ENCODE measurements at places on chromosomes 3 and 15.

DNA sequence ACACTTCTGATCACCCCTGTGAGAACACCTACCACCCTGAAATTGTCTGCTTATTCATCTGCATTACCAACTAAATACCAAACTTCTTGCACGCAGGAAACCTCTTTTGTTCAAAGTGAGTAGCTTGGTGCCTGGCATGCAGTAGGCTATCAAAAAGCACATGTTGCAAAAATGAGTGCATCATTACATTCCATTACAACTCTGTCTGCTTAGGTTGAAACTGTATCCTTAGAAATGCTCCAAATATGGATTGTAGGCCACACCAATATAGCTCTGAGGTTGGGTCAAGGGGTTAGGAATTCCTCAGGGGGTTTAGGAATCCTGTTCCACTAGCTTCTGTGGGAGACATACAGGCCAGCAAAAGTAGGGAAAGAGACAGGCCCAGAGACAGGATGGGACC, 107.2 kb downstream of the THRB start:
- DNase-seq, result no peak

GRCh38 chr3:15303728-15304127, 28.7 kb downstream of the SH3BP5 start:
- DNase-seq, result no peak

- DNase-seq, result no peak
Observed at GRCh38 chr3:45123030-45123429, 23.1 kb downstream of the CDCP1 start.

GRCh38 chr3:127598841-127599570, 795 bp downstream of the MCM2 start:
- DNase-seq, result peak; percentile 28

DNA sequence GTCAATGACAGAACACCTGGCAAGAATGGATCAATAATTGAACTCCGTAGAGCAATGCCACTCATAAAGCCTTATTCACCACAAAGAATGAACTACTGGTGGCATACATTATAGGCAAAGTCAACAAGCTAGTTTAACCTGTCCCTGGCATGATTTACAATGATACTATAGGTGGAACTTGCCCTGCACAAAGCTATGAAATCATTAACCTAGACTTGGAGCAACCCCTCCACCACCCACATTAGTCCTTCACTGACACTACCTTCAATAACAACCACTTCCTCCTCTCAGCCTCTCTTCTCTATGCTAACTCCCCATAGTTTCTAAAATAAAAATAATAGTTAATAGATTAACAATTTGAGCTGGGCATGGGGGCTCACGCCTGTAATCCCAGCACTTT, 54.4 kb downstream of the ACAP2 start:
- no peak for DNase-seq

DNA sequence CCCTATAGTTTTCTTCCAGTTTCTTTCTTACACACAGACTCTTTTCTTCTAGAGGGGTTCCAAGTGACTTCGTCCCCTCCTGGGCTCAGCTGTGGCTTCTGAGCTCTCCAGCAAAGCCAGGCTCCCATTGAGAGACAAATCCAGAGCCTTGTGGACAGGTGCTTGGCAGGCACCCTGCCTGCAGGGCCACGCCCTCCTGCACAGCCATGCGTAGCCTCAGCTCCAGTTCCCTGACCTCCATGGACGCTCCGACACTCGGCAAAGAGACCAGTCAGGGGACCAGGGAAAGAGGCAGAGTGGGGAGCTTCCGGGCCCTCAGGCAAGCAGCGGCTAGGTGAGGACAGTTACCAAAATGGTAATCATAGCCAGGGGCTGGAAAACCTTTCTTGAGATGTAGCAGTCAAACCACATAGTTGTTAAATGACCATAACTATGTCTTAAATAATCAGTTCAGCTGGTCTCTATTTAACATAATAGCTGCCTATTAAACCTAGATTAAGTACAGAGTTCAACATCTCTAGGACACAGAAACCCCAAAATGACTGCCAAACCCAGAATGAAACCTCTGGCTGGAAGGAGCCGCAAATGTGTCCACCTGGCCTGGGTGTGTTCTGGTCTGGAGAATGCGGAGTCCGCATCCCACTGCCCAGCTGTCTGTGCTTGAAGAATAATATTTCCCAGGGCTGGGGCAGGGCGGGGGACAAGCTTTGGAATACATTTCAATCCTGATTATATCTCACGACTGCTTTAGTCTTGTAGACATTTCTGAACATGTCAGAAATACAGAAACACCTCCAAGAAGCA, 69.3 kb upstream of the RGMA start:
- no peak for DNase-seq

DNA sequence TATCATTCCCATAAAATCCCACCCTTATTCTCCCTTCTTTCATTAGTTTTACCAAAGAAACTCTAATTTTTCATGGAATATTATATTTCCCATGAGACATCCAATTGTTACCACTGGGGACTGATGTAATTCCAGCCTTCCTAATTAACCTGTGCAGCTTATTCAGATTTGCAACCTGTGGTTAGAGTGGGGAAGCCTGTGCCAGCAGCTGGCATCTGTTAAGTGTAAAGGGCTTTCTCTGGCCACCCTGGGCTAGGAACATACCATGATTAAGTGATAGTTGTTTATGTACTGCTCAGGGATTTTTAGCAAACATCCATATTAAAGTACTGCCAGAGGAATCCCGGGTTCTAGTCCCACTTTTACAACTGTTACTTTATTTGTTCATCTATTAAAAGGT, 78.2 kb downstream of the TPRG1 start:
- DNase-seq, result no peak

- no peak for DNase-seq
Observed at GRCh38 chr3:103953796-103954195, 1412.9 kb upstream of the ALCAM start.

- no peak for DNase-seq
Observed at GRCh38 chr15:99718421-99718820, 14.8 kb downstream of the LYSMD4 start.

- no peak for DNase-seq
Observed at GRCh38 chr15:68310178-68310803, 32.7 kb downstream of the FEM1B start.

GRCh38 chr3:66863205-66864111, 134.6 kb upstream of the KBTBD8 start:
- DNase-seq, result no peak

GRCh38 chr3:38235466-38235865, 30.1 kb upstream of the SLC22A13 start:
- no peak for DNase-seq

DNA sequence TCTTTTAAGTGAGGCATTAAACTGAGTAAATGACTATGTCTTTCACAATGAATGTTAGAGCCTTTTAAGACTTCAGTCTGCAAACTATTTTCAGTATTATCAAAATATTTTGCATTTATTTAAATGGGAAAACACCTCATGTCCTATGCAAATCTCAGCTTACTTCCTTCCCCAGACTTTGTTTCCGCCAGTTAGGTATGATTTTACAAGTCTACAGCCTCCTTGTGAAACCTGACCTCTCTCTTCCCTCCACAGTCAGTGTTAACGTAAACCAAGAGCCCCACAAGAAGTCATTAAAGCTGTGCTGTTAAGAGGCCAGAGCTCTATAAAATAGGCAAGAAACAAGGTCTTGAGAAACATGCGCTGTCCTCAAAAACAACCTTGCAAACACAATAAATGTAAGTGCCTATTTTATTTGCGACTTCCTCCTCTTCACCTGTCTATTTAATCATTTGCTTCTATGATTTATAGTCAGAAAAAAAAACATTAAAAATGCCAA, 48.3 kb downstream of the PRTG start:
- no peak for DNase-seq

- peak; percentile 77 for DNase-seq
Observed at GRCh38 chr3:187101184-187102072, 37.9 kb downstream of the RPL39L start.

- DNase-seq, result no peak
Observed at GRCh38 chr3:14425581-14426304, 23.3 kb downstream of the SLC6A6 start.

- DNase-seq, result no peak
Observed at GRCh38 chr3:156892701-156893100, 66.5 kb downstream of the LEKR1 start.

DNA sequence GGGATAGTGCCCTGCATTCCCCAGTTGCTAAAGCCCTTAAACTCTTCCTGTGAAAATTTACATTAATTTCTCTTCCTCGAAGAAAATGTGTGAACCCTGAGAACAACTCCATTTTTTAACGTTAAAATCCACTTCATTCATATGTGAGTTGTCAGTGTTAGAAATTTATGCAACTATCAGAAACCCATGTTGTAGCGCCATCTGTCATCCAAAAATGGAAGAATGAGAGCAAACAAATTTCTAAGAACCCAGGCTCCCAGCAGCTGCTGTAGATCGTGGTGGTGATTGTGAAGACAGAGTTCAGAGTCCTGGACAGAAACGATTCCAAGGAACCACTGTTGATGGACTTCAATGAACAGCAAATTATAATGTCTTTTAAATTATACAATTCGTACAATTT, 179.7 kb upstream of the NDN start:
- DNase-seq, result peak; percentile 1

DNA sequence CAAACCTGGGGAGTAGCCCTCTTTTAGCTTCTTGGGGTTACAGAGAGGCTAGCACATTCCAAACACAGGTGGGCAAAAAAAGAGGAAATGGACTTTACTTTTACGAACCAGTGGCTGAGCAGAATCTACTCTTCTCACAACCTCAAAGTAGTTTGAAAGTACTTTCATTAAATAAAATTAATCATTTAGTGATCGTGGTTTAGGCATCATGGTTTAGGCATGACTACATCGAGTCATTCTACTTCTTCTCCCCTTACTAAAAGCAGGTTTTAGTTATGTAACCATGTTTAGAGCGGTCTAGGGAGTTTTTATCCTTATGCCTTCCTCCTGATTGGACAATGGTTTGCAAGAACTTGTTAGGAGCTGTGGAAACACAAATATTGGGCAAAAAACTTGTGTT, 2.5 kb upstream of the GREM1 start:
- DNase-seq, result no peak

- DNase-seq, result no peak
Observed at GRCh38 chr3:148962513-148962912, 28.8 kb upstream of the GYG1 start.
